Globus pallidus (tissue), 1 donor: ENCODE measurements at places on chromosomes 7 and 10.

DNA sequence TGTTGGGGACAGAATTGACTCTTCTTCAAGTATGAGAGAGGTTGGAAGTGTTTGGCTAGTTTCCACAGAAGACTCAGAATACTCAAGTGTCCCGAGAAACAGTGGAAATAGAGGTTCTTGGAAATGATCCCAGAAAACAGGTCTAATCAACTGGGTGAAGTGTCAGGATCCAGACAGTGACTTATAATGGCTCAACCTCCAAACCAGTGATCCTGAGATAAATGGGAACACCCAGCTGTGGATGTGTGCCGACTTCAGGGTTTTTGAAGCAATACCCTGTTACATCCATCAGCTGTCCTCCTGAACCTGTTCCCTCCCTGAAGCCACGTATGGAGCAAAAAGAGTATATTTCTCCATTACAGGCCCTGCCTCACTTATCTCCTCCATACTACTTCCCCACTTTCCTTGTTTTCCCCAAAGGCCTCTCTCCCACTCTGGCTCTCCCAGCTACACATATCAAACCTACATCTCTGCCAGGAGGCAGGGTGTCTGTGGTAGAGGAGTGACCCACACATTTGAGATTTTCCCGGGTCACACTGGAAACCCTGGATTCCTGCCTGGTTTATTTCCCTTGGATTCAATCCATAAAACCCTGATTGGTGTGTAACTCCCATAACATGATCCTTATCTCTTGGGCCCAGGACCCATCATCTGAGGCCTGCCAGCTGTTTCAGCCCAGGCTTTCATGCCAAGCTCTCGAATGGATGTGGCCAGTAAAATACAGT lies 17.6 kb upstream of the ELOVL3 start:
- DNase-seq = no peak

DNA sequence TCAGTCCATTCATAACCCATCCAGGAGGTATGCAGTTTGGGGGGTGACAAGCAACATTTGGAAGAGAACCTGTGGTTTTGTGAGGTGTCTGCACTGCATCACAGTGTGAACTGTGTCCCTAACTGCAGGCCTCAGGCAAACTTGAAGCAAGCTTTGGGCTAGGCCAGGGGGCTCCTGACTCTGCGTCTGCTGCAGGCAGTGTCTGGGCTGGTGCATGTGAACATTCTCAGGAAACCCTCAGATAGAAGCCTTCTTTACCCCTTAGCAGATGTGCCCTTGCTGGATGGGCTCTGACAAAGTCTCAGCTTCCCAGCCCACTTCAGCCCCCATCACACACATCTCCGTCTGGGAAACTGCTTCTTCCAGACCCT lies 61.0 kb downstream of the VIPR2 start:
- no peak for DNase-seq

GRCh38 chr7:112748381-112748780 lies 41.8 kb downstream of the TMEM168 start:
- no peak for DNase-seq

- no peak for DNase-seq
Measured at GRCh38 chr10:51129946-51130544, 55.8 kb downstream of the PRKG1 start.

DNA sequence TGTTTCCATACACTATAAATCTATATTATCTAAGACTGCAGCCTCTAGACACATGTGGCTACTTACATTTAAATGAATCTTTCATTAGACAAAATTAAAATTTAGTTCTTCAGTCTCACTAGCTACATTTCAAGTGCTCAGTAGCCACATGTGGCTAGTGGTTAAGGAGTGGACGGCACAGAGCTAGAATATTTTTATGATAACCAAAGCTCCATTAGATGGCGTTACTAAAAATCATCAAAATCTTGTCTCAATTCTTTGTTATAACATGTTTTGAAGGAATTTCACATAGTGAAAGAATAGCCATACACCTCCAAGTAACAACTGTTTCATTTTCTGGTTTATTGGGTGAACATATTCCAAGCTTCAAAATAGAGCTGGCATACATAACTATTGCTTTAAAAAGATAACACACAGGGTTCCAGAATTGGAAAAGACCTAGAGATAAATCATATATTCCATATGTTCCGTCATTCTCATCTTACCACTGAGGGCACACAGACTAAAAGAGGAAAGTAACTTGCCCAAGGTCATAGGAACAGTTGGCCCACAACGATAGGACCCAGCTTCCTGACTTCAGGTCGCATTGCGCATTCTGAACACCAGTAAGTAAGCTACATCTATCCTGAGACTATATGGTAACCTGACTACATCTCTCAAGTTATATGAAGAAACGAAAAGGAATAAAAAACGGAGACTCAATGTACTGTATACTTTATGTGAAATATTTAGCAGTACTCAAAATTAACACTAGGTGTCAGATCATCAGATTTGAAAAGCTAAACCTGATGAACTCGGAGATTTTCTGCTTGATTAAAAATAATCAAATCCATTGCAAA lies 66.6 kb downstream of the CAV1 start:
- peak; percentile 29 for DNase-seq

DNA sequence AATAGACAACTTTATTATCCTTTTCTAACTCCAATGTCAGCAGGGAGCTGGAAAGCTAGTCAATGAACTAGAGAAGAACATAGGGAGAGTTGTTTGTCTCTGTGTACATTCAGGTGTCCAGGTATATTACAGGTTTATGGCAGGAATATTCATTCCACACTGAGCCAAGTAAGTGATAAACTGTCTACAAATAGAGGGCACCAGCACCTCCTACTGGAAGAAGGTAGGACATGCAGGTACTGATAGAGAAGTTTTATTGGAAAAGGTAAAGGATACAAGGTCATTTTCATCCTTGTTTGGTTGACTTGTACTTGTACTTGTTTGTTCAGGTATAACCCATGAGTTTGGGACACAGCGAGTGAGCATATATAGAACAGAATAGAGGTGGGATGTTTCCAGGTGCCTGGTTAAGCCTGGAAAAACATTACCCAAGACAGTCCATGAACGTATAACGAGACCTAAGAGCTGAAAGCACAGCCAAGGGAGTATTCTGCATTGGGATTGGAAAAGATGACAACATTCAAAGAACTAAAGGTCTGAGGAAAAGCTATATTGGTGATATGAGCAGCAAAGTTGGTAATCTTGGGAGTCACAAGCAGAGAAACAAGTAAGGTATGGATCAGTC lies 61.4 kb upstream of the PPP1R3C start:
- no peak for DNase-seq

DNA sequence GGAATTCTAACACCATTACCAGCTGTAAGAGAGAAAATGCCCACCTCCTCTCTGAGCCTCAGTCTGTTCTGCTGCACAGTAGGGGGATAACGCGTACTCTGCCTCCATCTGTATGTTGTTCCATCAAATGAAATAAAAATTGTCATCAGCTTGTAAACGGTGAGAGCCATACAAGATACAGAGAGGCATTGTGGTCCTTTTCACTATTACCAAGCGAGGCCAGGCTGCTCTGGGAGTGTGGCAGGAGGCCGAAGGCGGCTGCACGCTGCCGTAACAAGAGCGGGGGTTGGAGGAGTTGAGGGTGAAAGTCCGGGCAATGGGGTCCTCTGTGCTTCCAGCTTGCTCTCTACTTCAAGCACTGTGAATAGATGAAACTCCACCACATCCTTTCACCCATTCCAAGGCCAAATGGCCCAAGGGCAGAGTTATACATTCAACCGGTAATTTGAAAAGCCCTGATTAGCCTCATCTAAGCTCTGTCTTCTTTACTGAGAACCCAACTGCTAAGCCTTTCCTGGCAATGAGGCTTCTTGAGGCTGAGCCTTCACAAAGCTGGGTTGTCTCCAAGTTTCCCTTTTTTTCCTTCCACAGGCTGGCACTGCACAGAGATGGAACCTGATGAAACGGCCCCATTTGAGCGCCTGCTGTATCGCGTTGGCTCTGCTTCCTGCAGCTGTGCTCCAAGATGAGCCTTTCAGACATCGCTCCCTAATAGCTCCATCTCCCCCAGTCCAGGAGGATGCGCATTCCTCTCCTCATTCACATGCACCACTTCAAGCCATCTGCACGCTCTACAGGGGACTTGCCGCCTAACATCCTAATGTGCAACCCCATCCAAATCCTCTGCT lies 47.2 kb downstream of the PYROXD2 start:
- DNase-seq = peak; percentile 63
